Left hindlimb (tissue), 1 donor: ENCODE measurements at places on chromosomes 2 and 18.
A peak's percentile ranks its signal among the peaks of the same experiment; 100 is the strongest.

GRCh38 chr18:22871809-22872525, 61.2 kb upstream of the RBBP8 start:
- DNase-seq = no peak

- DNase-seq = no peak
These were observed 72.5 kb downstream of the DOCK10 start for GRCh38 chr2:224969633-224970260.

DNA sequence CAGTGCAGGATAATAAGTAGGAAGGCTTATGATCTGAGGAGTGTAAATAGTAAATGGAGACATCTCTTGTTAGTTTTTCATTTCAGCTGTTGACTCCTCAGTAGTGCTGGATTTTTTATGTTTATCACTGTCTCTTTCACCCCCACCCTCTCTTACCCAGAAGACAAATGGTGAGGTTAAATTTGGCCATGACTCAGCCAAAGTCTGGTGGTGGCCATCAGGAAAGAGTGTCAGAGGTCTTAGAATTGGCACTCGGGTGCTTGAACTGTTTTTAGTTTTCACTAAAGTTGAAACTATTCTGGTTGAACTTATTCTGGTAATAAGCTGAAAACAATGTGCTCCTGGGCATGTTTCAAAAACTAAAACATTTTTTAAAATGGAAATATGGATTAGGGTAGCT, 123.3 kb downstream of the FHOD3 start:
- DNase-seq = no peak

- DNase-seq = no peak
These were observed 165.9 kb upstream of the ID2 start for GRCh38 chr2:8515864-8516533.

DNA sequence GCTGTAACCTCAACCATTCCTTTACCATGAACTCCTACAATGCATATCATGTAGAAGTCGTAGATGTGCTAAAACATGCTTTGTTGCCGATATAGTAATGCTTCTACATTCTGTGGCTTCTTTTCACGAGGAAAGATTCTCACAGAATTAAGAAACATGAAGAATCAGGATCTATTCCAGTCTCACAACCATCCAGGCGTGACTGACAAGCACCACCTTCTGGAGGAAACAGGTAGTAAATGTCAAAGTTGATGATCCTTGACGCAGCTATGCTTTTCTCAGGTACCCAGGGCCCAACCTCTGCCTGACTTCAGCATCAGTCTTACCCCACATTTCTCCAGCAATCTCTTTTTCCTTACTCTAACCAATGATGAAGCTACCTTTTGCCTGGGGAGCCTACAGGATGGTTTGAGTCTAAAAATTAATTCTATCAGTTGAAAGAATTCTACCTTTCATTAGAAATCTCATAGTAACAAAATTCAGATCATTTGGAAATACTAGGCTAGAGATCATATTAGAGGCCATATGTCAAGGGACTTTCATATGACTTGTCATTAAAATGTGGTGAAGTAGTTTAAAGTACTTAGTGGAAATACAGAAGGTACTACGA, 123.3 kb upstream of the RND3 start:
- DNase-seq = no peak

DNA sequence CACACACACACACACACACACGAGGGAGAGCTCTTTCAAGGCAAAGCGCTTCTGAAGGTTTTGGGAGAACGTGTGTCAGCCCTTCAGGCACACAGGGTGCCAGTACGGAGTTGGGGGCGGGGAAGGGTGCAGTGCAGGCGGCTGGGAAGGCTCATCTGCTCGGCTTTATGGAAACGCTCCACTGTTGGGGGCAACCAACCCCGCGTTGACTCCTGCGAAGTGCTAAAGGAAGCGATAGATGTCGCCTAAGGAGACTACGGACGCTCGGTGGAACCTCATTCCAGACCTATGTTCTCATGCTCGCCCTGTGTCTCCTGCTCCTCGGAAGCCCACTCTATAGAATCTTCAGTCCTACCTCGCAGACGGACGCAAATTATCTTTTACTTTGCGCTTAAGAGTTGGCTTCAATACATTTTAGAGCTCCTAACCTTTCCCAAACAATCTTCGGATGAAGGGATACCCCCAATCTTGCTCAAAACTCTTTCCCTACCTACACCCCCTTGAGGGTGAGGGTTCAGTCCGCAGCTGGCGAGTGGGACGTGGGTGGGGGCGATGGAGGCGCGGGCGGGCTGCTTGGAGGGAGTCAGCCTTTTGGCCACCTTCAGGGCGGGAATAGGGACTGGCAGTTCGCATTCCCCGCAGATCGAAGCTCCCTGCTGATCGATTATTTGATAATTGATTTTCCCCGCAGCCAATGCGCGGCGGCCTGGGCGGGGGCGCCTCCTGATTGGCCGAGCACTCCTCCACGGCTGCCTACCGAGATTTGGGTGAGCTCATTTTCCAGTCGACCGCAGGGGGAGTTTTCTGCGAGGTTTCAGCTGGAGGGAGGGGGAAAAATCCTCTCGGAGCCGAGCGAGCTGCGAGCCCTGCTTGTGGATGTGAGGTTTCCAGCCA, 1.9 kb upstream of the MEIS1 start:
- DNase-seq = peak; percentile 96

DNA sequence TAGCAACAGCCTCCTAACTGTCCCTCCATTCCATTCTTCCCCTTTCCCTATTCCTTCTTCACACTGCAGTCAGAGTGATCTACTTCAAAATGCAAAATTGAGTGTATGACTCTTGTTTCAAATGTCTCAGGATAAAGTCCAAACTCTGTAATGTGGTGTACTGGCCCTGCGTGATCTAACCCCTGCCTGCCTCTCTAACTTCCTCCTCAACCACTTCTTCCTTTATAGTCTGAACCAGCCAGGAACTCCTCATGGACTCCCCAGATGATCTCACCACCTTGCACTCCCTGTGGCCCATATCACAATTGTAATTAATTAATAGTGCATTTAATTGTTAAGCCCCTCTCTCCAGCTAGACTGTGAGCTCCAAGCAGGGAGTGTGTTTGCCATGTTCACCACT, 3.1 kb upstream of the B3GNT2 start:
- no peak for DNase-seq

DNA sequence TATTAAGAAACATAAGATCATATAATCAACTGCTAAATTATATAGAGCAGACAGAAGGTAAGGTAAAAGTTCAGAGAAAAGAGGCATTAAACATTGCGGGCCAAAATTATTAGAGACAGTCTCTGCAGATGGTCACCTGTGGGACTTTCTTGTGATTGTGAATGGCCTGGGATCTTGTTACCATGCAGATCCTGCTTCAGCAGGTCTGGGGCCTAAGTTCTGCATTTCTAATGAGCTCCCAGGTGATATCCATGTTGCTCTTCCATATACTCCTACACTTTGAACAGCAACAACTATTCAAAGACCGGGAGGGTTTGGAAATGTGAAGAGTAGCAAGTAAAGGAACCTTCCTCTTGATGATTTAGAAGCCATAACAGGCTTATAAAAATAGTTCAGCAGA, 8.5 kb upstream of the ETAA1 start:
- DNase-seq = no peak

DNA sequence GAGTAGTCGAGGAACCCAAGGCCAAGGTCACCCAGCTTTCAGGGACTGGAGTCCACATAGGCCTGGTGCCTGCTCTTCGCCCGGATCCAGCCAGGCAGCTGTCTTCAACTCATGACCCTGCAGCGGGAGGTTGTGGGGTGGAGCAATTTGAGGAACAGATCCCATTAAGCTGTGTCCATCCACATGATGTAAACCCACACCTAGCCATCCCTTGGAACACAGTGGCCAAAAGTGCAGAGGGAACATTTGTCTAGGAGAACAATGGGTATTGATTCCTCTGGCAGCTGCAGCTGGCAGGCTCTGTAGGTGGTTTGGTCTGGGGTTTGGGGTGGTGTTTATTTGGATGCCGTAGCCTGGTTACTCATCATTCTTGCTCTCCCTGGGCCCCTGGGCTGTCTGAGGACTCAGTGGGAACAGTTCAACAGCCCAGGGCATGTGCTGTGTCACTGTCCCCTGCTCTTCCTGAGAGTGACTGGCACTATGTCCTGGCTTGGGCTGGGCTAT, 99.4 kb downstream of the TFCP2L1 start:
- no peak for DNase-seq

- peak; percentile 58 for DNase-seq
These were observed 1.2 kb downstream of the CABLES1 start for GRCh38 chr18:23136326-23137096.

- no peak for DNase-seq
These were observed 230.4 kb downstream of the MEIS1 start for GRCh38 chr2:66665124-66665984.

- DNase-seq = no peak
These were observed 41.8 kb downstream of the OTX1 start for GRCh38 chr2:63092401-63092800.

- peak; percentile 83 for DNase-seq
These were observed 97.9 kb upstream of the KLHL29 start for GRCh38 chr2:23286758-23287704.

DNA sequence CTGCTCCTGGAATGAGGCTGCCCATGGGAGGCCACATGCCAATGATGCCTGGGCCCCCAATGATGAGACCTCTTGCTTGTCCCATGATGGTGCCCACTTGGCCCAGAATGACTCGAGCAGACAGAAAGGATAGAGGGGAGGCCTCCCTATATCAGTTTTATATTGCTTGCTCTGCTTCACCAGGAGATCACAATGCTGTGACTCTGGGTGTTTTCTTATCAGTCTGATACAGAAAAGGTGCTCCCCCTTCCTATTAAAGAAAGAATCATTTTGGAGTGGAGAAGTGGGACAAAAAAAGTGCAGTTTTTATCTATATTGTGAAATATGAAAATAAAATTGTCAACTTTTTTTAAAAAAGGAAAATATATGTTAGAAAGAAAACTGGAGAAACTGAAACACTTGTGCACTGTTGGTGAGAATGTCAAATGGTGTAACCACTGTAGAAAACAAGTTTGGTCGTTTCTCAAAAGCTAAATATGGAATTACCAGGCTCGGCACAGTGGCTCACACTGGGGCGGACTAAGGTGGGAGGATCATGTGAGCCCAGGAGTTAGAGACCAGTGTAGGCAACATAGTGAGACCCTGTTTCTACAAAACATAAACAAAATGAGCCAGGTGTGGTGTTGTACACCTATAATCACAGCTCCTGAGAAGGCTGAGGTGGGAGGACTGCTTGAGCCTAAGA, 21.8 kb downstream of the LPIN2 start:
- DNase-seq = no peak

DNA sequence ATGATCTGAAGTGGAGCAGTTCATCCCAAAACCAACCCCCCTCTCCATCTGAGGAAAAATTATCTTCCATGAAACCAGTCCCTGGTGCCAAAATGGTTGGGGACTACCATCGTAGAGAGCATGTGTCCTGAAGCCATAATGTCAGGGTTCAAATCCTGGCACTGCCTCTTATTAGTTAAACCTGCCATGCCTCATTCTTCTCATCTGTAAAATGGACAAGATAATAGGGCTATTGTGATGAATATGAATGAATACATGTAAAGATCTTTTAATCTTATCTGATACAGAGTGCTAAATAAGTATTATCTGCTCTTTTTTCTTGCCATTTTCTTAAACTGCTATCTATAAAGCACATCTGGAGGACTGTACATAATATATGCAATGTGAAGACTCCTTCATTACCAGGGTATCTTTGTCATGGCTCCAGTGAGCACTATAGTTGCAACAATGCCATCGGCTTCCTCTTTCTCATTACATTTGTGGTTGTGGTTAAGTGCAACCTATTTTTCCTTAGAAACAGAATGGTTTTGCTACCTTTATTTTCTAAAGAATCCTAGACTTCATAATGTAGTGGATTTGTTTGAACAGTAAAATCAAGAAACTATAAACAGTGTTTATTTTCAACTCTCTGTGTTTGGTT, 27.0 kb downstream of the MFSD6 start:
- DNase-seq = no peak

DNA sequence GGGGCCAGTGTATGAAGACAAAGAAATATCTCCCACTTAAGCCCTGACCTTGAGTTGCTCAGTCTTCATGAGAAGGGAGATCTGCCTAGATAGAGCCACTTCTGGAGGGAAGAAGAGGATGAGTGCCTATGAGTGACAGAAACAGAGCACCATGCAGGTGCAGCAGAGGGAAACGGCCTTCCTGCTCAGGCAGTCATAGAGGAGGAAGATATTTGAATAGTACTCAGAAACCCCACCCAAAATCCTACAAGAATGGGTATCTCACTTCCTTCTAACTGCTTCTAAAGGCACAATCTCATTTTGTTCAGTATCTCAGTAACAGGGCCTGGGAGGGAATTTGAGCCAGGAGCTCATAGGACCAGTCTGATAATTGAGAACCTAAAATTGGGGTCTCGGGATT, 339.3 kb downstream of the ALK start:
- no peak for DNase-seq

- DNase-seq = no peak
These were observed 57.7 kb upstream of the SLC1A4 start for GRCh38 chr2:64931246-64932115.
